ENCODE measurements at places on chromosomes 5 and 9. TPM values are rescaled to one million over a fixed set of nuclear protein-coding genes. Genes with fewer than 3 reads are reported as not detected.
A peak's percentile ranks its signal among the peaks of the same experiment; 100 is the strongest.

The SVEP1 gene
- 0.29 TPM for total RNA-seq

DNA sequence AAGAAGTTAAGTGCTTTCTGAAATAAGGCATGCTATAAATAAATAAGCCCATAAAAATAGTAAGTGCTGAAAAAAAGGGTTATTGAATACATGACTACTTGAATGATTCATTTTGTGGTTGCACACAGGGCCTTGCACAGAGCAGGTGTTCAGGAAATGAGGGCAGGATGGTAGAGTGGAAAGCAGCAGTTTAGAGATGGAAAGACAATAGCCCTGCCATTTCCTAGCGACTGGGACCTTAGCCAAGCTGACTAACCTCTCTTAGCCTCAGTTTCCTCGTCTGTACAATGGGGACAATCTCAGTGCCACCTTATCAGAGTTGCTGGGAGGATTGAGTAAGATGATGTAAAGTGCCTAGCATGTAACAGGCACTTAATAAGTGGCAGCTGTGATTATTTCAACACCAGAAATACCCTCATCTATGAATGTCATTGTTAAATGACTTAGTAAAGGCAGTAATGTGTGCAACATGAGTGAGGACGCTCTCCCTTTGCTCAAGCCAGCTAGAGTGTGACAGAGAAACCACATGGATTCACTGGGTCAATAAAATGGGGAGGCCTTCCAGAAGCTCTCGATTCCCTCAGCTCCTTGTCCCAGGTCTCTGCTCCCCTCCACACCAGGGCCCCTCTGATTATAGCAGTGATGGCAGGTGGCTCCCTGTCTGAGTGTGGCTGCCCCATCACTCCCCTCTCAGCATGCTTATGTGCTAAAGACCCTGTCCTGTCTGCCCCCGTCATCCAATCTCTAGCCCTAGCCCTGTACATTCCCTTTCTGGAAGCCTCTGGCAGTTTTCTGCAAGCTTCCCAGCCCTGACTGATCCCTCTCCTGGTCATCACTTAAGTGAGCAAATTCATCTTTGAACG is 16.0 kb upstream of the PHF19 start:
- H3K27ac ChIP-seq: no peak overlapping the region
- H3K4me3 ChIP-seq: no peak overlapping the region
- no peaks in the 10 kb centered on the region for H3K36me3 ChIP-seq
- peaks cover 4% of the 10 kb centered on the region for H3K4me1 ChIP-seq
- no peak for DNase-seq

GRCh38 chr9:122263699-122264349 is 816 bp downstream of the RBM18 start:
- peaks cover 24% of the 10 kb centered on the region for H3K36me3 ChIP-seq
- DNase-seq: no peak
- peak overlapping the region; percentile 97 for H3K4me3 ChIP-seq
- no peaks in the 10 kb centered on the region for H3K27me3 ChIP-seq
- no peaks in the 10 kb centered on the region for H3K4me1 ChIP-seq

- no peaks in the 10 kb centered on the region for H3K27me3 ChIP-seq
- no peaks in the 10 kb centered on the region for H3K4me1 ChIP-seq
- DNase-seq: no peak
- no peak overlapping the region for H3K4me3 ChIP-seq
These were observed 11.6 kb downstream of the C9orf57 start for GRCh38 chr9:72048850-72049249.

DNA sequence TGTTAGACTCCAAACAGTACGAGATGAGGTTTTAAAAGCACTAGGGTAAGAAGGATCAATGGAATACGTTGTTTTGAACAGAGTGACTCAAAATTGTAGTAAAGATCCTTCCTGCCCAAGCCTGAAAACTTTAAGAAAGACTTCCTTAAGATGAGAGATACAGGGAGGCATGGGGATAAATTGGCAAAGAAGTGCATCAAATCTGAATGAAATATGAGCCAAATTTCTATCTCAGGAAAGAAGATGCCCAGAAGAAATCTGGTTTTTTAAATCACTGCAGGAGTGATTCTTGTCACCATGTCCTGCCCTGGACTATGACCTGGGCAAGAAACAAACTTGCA is 14.9 kb downstream of the FCN2 start:
- no peaks in the 10 kb centered on the region for H3K4me1 ChIP-seq
- no peak for DNase-seq
- no peak overlapping the region for H3K27ac ChIP-seq

- no peak for DNase-seq
- H3K4me3 ChIP-seq: no peak overlapping the region
- no peaks in the 10 kb centered on the region for H3K4me1 ChIP-seq
- H3K27ac ChIP-seq: no peak overlapping the region
These were observed 179.8 kb downstream of the FANCC start for GRCh38 chr9:95137587-95138145.

DNA sequence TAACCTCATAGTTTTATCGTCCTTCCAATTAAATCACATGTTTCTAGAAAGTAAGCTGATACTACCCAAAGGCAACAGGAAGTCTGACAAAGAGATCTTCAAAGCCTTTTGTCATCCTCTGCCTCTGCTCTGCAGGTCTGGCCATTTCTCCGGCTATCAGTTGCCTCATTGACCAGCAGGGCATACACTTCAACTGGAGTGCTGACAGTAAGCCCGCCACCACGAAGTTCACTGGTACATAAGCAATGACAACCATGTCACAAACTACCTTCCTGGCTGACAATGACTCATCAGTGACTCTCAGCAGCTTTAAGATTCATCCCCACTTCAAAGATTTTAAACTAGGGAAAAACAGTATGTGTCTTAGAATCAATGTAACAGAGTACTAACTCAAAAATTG is 20.6 kb downstream of the SPTLC1 start:
- H3K4me3 ChIP-seq: no peak overlapping the region
- H3K27me3 ChIP-seq: no peaks in the 10 kb centered on the region
- no peak overlapping the region for H3K27ac ChIP-seq
- peak; percentile 59 for DNase-seq
- H3K36me3 ChIP-seq: peaks cover 65% of the 10 kb centered on the region

DNA sequence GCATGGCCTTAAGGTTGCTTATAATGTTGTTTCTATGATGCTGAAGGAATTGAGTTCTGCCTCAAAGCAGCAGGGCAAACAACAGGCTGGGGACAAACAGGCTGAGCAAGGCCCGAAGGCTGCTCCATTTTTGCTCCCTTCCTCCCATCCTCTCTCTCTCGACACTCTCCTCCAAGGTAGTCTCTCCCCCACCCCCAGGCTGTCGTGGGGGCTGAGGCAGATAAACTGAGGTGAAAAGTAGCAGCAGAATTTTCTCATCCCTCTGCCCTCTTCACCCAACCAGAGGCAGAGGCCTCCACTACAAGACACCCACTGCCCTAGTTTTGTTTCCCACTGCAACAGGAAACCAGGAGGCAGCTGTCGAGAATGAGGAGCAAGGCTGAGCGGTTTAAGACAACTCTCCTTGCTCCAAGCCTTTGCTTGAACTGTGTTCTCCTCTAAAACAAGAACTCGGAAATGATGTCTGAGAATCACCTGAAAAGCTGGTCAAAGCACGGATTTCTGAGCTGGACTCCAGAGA is 13.5 kb upstream of the GNA14 start:
- H3K27ac ChIP-seq: no peak overlapping the region
- no peak for DNase-seq
- H3K36me3 ChIP-seq: no peaks in the 10 kb centered on the region
- H3K4me1 ChIP-seq: no peaks in the 10 kb centered on the region

- no peak for DNase-seq
- no peak overlapping the region for H3K27ac ChIP-seq
- no peaks in the 10 kb centered on the region for H3K4me1 ChIP-seq
- H3K4me3 ChIP-seq: no peak overlapping the region
- H3K27me3 ChIP-seq: no peaks in the 10 kb centered on the region
These were observed 14.9 kb upstream of the GFPT2 start for GRCh38 chr5:180367991-180368390.

- H3K4me1 ChIP-seq: no peaks in the 10 kb centered on the region
- H3K27me3 ChIP-seq: no peaks in the 10 kb centered on the region
- no peak overlapping the region for H3K4me3 ChIP-seq
These were observed 117.8 kb downstream of the MAST4 start for GRCh38 chr5:66713998-66714397.

DNA sequence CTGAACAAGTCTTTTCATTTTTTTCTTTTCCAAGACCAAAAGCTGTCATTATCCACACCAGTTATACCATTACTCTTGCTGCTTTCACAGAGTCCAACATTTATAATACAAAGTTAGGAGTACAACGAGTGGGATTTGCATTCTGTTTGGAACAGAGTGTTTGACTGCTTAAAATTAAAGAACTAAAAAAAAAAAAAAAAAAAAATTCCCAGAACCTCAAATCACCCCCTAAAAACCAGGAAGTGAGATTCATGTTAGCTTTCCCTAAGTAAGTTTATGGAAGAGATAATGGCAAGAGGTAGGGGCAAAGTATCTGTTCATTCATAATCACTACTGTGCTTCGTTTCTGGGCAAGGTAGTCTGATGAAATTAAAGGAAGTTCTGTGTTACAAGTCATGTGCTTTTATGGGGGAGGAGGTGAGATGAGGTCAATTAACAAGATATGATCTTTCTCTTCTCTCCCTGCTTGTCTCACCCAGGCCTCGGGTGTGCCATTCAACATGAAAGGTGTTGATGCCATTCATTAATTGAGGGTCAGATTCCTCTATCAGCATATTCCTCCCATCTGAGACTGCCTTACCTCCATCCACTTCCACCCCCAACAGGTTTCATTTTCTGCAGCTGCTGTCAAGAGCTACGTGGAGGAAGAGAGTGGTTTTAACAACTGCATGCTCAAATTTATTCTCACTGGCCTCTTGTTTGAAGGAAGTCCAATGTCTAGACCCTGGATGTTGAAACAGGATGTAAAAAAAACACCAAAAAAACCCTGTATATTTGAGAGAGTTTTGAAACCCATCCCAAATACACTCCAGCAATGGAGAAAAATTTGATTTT is 58.1 kb downstream of the MARCHF3 start:
- DNase-seq: no peak
- no peaks in the 10 kb centered on the region for H3K27me3 ChIP-seq
- H3K36me3 ChIP-seq: peaks cover 23% of the 10 kb centered on the region

DNA sequence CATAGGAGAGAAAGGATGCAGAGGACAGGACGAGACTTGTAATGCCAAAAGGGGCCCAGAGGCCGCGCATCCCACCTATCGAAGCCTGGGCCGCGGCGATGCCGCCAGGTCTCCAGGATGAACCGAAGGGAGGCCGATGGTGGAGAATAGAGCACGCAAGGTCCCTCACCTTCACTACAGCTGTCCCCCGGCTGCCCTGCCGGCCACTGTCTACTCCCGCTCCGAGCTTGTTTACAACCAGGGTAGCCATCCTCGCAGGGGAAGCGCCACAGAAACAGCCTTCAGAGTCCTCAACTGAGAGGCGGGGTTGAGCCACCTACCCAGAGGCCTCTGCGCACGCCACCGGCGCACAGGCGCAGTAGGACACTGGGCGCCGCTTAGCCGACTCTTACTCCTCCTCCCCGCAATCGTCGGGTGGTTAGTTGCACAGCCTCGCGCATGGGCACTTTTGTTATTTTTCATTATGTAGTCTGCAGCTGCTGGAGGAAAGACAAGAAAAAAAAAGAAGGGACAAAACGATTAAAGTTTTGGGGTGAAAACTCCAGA is at the start of gene TRIM23:
Gene TRIM23 (minus strand): TSS at position 309 of the 546 bp plus-strand sequence. CDS start 59 bp downstream, at position 250.
- H3K4me1 ChIP-seq: peaks cover 10% of the 10 kb centered on the region
- peak within 1 kb of the TSS; percentile 44 for H3K27ac ChIP-seq
- H3K27me3 ChIP-seq: no peaks in the 10 kb centered on the region
- H3K36me3 ChIP-seq: no peaks in the 10 kb centered on the region
- peak within 1 kb of the TSS; percentile 96 for H3K4me3 ChIP-seq

- H3K27me3 ChIP-seq: no peaks in the 10 kb centered on the region
- peaks cover 7% of the 10 kb centered on the region for H3K4me1 ChIP-seq
- H3K27ac ChIP-seq: no peak overlapping the region
- H3K4me3 ChIP-seq: no peak overlapping the region
These were observed 19.7 kb downstream of the ACSL6 start for GRCh38 chr5:131991593-131992324.

DNA sequence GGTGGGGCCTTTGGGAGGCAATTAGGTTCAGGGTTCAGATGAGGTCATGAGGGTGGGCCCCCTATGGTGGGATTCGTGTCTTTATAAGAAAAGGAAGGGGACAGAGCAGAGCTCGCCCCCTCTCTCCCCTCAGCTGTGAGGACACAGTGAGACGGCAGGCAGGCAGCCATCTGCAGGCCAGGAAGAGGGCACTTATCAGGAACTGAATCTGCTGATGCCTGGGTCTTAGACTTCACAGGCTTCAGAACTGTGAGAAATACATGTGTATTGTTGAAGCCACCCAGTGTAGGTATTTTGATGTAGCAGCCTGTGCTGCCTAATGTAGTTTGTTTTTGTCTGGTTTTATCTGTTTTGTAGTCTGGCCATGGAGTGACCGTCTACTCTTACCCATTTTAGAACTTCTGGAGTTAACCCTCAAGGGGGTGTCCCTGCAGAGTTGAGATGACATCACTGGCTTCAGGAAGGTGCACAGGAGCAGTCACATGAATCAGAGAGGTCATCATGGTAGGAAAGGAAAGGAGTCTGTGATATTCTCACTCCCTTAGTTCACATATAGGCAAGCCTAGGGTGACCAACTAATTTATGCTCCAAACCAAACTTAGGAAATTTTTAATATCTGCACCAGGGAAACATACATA is 71.0 kb downstream of the LRRC70 start:
- H3K27ac ChIP-seq: no peak overlapping the region
- H3K36me3 ChIP-seq: no peaks in the 10 kb centered on the region

The FAM81B gene
- not detected for total RNA-seq

DNA sequence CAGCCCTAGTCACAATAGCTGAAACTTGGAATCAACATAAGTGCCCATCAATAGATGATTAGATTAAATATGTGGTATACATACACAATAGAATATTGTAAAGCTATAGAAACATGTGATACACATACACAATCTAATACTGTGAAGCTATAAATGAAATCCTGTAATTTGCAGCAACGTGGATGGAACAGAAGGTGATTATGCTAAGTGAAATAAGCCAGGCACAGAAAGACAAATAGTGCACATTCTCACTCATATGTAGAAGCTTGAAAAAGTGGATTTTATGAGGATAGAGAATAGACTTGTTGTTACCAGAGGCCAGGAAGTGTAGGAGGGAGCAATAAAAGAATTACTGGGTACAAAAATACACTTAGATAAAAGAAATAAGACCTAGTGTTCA is 181.5 kb upstream of the TYRP1 start:
- no peak overlapping the region for H3K4me3 ChIP-seq
- no peaks in the 10 kb centered on the region for H3K27me3 ChIP-seq
- no peaks in the 10 kb centered on the region for H3K4me1 ChIP-seq
- DNase-seq: no peak
- H3K36me3 ChIP-seq: no peaks in the 10 kb centered on the region

DNA sequence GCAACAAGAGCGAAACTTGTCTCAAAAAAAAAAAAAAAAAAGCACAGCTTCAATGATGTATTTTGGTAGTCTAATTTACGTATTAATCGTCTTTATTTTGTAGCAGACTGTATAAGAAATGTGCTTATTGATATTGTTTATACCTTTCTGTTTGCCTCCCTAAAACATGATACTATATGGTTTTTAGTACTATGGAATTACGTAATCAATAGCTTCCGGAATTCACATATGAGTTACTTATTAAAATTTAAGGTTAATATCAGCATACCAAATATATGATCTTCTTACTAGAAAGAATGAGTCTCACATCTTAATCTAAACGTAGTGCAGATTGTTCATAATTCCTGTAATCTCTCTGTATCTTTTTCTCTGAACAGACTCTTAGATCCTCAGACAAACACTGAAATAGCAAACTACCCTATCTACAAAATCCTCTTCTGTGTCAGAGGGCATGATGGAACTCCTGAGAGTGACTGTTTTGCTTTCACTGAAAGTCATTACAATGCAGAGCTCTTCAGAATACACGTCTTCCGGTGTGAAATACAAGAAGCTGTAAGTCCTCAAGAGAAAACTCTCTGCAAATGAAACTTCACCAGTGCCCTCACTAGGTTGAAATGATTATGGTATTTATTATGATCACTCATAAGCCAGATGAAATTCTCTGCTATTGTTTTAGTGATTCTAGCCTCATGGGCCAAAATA is 44.4 kb upstream of the GPR21 start:
- H3K27ac ChIP-seq: no peak overlapping the region
- H3K4me3 ChIP-seq: no peak overlapping the region
- H3K27me3 ChIP-seq: no peaks in the 10 kb centered on the region
- no peak for DNase-seq
